Lung (tissue), 17 donors: ENCODE measurements at places on chromosomes 2 and 18.
A peak's percentile ranks its signal among the peaks of the same experiment; 100 is the strongest.

DNA sequence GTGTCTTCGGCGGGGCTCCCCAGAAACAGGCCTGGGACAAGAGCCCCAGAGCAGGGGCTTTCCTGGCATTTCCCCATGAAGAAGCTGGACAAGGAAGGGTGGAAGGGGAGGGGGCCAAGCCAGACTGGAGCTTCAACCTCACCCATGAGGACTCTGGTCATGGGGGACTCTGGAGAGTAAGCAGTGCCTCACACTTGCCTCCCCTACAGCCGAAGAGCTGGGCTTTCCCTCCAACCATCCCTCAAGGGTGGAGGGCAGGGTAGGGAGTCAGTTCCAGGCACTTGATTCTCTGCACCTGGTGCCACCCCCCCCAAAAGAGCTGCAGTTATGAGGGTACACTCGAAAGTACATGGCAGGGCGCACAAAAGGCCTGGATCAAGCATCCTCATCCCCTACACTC, 246.6 kb downstream of the TFCP2L1 start:
- no peak for DNase-seq
- H3K4me3 ChIP-seq, result no peak overlapping the region
- no peaks in the 10 kb centered on the region for H3K36me3 ChIP-seq

DNA sequence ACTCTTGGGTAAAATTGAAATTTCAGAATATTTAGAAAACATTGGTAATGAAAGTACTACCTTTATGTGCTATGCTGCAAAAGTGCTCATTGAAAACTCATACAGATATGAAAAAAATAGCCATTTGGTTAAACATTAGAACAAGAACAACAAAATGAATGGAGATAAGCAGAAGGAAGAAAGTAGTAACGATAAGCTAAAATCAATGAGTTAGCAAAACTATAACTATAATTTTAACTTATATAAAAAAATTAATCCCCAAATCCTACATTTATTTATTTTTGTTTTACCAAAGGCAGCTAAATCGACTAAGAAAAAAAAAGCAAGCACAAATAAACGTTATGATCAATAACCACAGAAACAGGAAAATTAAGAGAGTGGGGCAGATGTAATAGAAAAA, 99.2 kb downstream of the CERS6 start:
- H3K4me3 ChIP-seq, result no peak overlapping the region
- H3K27ac ChIP-seq, result no peak overlapping the region
- no peaks in the 10 kb centered on the region for H3K4me1 ChIP-seq
- no peaks in the 10 kb centered on the region for H3K27me3 ChIP-seq

DNA sequence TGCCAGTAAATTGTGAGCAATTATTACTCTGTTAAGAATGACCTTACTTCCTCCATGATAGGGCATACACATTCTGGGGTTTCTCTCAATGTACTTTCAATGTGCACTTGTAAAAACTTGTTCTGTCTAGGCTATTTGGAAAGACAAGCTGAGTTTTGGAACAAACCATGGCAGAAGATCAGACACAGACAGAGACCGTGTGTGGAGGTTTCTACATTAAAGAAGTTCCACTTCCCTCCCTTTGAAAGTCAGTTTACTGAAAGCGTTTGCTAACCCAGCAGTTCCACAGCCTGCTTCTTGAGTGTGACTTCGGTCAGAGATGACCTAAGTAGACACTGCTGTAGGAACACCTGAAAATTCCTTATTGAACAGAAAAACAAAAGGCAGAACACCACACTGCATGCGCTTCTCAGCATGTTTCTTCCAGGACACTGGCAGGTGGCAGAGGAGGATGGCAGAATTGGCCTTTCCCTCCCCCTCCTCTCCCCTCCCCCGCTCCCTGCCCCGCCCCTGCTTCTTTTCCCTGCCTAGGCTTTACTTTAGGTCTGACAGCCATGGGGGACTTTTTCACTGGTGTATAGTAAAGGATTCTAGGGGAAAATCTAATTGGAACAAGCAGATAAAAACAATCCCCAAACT, 109.8 kb downstream of the NOL10 start:
- H3K27ac ChIP-seq, result no peak overlapping the region
- peaks cover 12% of the 10 kb centered on the region for H3K4me1 ChIP-seq
- no peak overlapping the region for H3K4me3 ChIP-seq
- DNase-seq, result no peak

DNA sequence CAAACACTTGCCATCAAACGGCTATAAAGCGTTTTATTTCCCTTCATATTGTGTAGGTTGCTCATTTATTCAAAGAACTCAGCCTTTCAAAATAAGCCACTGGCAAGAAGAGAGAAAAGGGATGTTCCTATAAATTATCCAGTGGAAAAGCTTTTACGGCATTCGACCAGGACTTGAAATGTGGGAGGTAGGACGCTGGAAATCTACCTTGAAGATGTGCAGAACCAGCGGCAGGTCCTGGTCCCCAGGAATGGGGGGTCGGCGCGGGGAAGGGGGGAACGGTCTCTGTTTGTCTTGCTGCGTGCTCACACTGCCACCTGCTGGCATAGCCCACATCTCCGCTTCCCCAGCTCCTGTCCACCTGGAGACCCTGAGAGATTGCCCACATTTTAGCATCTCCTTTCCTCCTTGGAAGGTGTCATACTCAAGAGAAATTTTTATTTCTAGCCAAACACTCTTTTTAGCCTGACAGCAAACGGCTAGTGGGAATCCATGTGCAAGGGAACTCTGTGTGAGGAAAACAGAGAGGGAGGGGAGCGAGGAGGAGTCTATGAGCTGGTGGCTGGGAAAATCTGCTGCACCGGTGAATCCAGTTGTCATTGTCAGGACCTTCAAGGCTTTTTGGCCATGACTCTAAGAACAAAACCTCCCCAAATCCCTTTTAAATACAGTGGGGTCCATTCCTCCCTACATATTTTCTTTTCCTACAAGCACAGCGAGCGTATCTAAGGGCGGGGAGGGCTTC, 349.0 kb upstream of the PKDCC start:
- peak; percentile 28 for DNase-seq
- H3K27me3 ChIP-seq, result no peaks in the 10 kb centered on the region
- no peak overlapping the region for H3K4me3 ChIP-seq
- no peaks in the 10 kb centered on the region for H3K36me3 ChIP-seq
- H3K27ac ChIP-seq, result no peak overlapping the region

DNA sequence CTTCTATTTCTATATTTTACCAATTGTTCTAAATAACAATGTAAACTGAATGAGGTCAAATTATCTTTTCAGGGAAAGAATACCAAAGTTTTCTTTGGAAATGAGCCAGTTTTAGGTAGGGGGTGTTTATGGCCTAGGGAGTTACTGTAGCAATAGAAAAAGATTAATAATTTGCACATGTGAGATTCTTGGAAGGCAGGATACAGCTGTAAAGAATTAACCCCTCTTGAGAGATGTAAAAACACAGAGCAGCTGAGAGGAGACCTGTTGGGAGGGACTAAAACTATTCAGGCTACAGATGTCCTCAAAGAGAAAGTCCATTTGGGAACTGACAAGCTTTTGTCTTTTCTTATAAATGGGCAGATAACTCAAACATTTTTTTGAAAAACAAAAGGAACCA, 182.2 kb downstream of the FIGN start:
- H3K27me3 ChIP-seq, result no peaks in the 10 kb centered on the region
- H3K36me3 ChIP-seq, result no peaks in the 10 kb centered on the region
- DNase-seq, result no peak
- H3K27ac ChIP-seq, result no peak overlapping the region

DNA sequence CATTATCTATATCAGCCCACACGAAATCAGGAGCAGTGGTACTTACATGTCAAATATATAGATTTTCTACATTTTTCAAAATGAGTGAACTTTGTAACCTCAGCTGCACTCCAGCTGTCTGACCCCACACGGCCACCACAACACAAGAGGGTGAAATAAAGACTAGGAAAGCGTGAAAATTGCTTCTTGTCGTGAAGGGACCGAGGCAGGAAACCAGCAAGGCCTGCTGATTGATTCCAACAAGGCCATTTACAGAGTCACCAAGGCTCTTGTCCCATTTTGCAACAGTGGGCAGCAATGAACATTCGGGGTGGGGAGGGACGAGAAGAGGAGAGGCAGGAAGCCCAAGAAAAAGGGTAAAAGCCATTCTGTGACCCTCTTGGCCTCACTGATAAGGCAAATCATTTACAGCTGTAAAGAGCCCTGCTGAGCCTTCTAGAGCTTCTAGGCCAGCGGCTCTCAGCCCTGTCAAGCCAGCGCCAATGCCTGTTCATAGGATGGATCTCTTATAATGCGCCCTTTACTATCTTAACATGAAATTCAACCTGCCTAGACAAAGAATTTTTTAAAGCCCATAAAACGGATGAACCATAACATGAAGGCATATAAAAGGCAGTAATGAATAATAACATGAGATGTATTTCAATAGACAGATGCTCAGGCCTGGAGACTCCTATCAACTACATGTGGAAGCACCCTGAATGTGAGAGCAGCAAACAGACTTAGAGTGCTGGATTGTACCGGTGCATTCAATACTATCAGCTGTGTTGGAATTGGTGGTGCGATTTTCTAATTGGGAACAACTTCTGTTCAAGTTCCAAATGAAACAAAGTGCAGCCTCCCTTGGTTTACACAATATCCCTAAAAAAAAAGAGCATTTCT, 269.0 kb downstream of the CDCA7 start:
- DNase-seq, result no peak
- no peaks in the 10 kb centered on the region for H3K27me3 ChIP-seq
- no peaks in the 10 kb centered on the region for H3K36me3 ChIP-seq
- no peak overlapping the region for H3K4me3 ChIP-seq
- no peaks in the 10 kb centered on the region for H3K4me1 ChIP-seq
- H3K27ac ChIP-seq, result no peak overlapping the region

- DNase-seq, result no peak
- no peak overlapping the region for H3K4me3 ChIP-seq
- H3K27me3 ChIP-seq, result no peaks in the 10 kb centered on the region
- no peaks in the 10 kb centered on the region for H3K36me3 ChIP-seq
Observed at GRCh38 chr2:50974940-50975339, 57.0 kb downstream of the NRXN1 start.

- no peak for DNase-seq
- H3K27ac ChIP-seq, result no peak overlapping the region
Observed at GRCh38 chr2:33240178-33240577, 236.3 kb upstream of the RASGRP3 start.

- H3K27me3 ChIP-seq, result no peaks in the 10 kb centered on the region
- no peak overlapping the region for H3K4me3 ChIP-seq
- no peak overlapping the region for H3K27ac ChIP-seq
- no peaks in the 10 kb centered on the region for H3K36me3 ChIP-seq
Observed at GRCh38 chr2:15687243-15687642, 95.6 kb downstream of the DDX1 start.

DNA sequence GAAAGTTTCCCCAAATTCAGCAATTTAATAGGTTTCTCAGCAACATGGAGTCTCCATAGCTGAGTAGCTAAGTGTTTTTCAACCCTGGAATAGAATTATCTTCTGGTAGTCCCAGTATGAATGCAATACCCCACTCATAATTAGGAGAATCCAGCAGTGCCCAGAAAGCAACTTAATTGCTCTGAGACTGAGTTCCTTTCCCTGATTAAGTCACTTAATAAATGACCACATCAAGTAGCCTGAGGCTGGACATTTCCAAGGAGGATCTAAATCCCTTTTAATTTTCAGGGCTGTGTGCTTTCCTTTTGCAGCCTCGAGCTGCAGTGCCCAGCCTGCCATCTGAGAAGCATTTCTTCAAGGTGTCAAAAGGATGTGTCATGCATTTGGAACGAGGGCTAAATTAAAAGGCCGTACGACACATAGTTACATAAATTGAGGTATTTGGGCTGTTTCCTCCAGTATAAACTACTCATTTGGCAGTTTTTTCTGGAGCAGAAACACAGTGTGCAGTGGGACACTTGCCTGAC, 17.7 kb upstream of the SIX2 start:
- H3K36me3 ChIP-seq, result no peaks in the 10 kb centered on the region
- H3K4me3 ChIP-seq, result no peak overlapping the region
- no peak overlapping the region for H3K27ac ChIP-seq

DNA sequence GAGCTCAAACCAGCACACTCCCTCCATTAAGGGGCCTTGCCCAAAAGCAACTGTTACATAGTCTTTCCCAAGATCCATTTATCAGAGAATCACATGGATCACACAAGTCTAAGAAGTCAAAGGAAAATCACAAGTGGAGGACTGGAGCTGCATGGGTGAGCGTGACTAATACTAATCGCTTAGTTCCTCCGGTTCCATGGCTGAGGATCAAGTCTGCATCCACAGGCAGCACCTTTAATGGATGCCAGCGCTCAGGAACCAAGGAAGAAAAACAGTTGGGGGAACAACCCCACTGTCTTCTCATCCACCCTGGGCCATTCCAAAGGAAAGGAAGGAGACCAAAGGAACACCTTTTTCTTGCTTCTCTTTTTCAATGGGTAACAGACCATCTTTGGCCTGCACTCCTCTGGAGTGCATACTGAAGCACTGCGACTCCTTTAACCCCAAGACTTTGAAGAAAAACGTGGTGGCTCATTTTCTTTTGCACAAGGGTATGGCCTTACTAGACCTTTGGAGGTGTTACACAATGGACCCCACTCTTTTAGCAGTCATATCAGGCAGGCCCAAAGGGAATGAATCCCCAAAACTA, 9.2 kb upstream of the WDR33 start:
- H3K4me3 ChIP-seq, result no peak overlapping the region
- H3K27me3 ChIP-seq, result no peaks in the 10 kb centered on the region
- no peaks in the 10 kb centered on the region for H3K36me3 ChIP-seq
- H3K27ac ChIP-seq, result no peak overlapping the region

DNA sequence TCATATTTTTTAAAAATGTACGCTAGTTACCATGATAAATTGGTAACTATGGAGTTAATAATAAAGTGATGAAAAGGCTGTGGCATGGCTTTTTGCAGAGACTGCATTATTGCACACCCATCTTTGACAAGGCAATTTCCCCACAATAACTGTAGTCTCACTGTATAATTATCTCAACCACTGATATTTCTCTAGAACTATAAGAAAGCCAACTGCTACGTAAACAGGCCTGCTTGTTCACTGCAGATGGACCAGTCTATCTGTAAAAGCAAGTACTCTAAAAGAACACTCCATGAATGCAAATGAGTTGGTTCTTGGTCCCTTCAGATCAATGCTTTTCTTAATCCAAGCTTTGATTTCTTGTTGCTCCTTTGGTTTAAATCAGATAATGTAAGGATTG, 218.7 kb downstream of the RBM43 start:
- no peaks in the 10 kb centered on the region for H3K36me3 ChIP-seq
- H3K4me1 ChIP-seq, result peaks cover 16% of the 10 kb centered on the region
- H3K27ac ChIP-seq, result no peak overlapping the region
- DNase-seq, result no peak
- no peak overlapping the region for H3K4me3 ChIP-seq

- no peaks in the 10 kb centered on the region for H3K27me3 ChIP-seq
- H3K36me3 ChIP-seq, result no peaks in the 10 kb centered on the region
- H3K4me1 ChIP-seq, result no peaks in the 10 kb centered on the region
- no peak overlapping the region for H3K4me3 ChIP-seq
- H3K27ac ChIP-seq, result no peak overlapping the region
- no peak for DNase-seq
Observed at GRCh38 chr2:53512071-53512826, 255.4 kb upstream of the CHAC2 start.

GRCh38 chr2:54866868-54867267, 143.4 kb downstream of the EML6 start:
- no peaks in the 10 kb centered on the region for H3K4me1 ChIP-seq
- DNase-seq, result no peak
- no peaks in the 10 kb centered on the region for H3K36me3 ChIP-seq
- no peaks in the 10 kb centered on the region for H3K27me3 ChIP-seq
- H3K27ac ChIP-seq, result no peak overlapping the region

GRCh38 chr2:152440460-152440859, 105.5 kb downstream of the FMNL2 start:
- H3K27me3 ChIP-seq, result no peaks in the 10 kb centered on the region
- H3K36me3 ChIP-seq, result no peaks in the 10 kb centered on the region
- peaks cover 15% of the 10 kb centered on the region for H3K4me1 ChIP-seq
- H3K27ac ChIP-seq, result no peak overlapping the region
- H3K4me3 ChIP-seq, result no peak overlapping the region
- DNase-seq, result no peak

GRCh38 chr18:9209279-9209678, 72.7 kb downstream of the ANKRD12 start:
- H3K36me3 ChIP-seq, result peaks cover 15% of the 10 kb centered on the region
- H3K4me1 ChIP-seq, result no peaks in the 10 kb centered on the region
- no peak overlapping the region for H3K27ac ChIP-seq
